Naive thymus-derived CD8-positive, alpha-beta T cell (primary cell): ENCODE measurements at places on chromosomes 3 and 15.

GRCh38 chr15:100335335-100335999, 6.3 kb downstream of the ADAMTS17 start:
- DNase-seq, result no peak

GRCh38 chr15:64803526-64803925, 21.9 kb downstream of the PIF1 start:
- no peak for DNase-seq

GRCh38 chr15:89531796-89532537, 35.6 kb upstream of the RHCG start:
- DNase-seq, result no peak

DNA sequence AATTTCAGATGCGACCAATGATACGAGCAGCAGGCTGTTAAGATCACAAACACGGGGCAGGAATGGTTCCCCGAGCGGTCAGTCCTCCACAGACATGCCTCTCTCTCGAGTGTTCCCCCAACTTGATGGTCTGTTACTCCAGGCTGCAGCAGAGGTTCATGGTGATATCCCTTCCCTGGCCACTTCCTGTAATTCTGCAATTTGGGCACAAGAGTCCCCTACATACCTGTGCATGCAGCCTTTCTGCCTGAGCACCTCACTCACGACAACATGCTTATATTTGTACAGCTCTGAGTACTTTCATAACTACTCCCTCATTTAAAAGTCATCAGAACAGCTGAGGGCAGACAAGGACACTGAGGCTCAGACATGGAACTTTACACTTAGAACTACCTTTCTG, 408.1 kb upstream of the NR2F2 start:
- no peak for DNase-seq

DNA sequence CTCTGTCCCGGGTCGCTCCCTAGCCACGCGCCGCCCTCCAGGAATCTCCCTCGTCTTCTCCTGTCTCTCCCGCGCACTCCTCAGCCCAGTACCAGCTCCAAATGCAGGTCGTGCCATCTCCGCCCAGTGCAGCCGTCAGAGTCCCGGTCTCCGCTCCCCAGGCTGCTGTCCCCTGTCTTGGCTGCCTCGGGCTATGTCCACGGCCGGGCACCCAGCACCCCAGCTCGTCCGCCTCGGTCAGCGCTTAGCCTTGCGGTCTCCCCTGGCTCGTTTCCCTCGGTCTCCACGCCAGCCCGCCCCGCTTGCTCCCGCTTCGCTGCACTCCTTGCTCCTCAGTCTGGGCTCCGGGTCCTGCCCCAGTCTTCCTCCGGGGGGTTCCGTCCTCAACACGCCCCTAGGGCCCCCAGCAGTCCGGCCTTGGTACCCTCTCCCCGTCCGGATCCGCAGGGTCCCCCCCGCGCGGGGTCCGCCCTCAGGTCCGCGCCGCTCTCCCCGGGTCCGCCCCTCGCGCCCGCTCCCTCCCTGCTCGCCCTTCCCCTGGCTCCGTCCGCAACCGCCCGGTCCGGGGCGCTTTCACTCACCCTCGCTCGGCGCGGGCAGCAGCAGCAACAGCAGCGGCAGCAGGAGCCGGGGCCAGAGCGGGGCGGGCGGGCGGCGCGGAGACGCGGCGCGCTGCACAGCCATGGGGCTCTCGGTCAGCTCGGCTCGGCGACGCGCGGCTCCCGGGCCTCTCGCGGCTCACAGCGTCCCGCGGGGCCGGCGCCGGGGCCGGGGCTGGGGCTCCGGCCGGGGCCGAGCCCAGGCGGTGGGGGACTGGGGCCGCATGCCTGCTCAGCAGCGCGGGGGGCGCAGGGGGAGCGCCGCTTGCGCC, 462 bp downstream of the IGDCC3 start:
- DNase-seq, result no peak

- no peak for DNase-seq
Observed at GRCh38 chr15:47796830-47797229, 79.5 kb downstream of the SEMA6D start.

DNA sequence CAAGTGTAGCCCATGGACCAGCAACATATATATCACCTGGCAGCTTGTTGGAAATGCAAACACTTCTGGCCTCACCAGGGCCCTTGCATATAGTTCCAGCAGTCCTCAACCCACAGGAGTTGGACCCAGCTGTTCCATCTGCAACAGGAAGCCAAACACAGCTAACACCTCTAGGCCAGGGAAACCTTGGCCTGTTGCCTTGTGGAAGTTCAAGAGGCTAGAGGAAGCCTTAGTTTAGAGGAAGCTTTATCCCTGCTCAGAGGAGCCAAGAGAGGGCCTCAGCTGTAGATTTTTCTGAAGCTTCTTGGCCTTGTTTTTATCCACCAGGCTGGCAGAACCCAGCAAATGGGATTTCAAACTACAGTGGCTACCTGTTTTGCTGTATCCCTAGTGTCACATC, 11.4 kb downstream of the FHIT start:
- DNase-seq, result no peak

DNA sequence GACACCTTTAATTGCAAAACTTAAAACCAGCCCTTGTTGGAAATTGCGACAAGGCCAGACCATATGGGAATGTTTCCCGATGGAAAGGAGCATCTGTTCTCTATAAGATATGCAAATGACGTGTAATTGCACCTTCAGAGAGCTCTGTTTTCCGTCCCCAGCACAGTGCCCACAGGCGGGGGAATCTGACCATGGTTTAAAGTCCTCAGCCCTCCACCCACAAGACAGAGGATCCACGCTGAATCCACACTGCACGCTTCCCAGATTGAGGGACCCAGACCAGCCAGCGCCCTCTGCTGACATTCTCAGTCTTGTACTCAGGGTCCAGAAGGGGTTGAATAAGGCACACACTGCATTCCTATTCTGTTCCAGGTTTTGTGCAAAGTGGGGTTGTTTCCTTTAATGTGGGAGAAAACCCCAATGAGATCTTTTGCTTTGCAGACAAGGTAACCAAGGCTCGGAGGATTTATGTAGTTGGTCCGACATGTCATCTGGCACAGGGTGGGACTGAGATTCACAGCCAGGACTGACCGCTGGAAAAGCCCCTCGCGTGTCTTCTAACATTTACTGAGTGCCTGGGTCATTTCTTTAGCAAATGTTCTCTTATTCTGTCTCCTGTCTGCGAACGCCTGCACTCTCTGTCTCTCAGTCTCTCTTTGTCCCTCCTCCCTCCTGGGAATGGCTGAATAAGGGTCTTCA, 36.8 kb upstream of the KLHL25 start:
- no peak for DNase-seq

- no peak for DNase-seq
Observed at GRCh38 chr3:137110392-137110996, 152.7 kb downstream of the IL20RB start.

GRCh38 chr3:134060561-134061385, 31.0 kb upstream of the SLCO2A1 start:
- DNase-seq, result no peak

DNA sequence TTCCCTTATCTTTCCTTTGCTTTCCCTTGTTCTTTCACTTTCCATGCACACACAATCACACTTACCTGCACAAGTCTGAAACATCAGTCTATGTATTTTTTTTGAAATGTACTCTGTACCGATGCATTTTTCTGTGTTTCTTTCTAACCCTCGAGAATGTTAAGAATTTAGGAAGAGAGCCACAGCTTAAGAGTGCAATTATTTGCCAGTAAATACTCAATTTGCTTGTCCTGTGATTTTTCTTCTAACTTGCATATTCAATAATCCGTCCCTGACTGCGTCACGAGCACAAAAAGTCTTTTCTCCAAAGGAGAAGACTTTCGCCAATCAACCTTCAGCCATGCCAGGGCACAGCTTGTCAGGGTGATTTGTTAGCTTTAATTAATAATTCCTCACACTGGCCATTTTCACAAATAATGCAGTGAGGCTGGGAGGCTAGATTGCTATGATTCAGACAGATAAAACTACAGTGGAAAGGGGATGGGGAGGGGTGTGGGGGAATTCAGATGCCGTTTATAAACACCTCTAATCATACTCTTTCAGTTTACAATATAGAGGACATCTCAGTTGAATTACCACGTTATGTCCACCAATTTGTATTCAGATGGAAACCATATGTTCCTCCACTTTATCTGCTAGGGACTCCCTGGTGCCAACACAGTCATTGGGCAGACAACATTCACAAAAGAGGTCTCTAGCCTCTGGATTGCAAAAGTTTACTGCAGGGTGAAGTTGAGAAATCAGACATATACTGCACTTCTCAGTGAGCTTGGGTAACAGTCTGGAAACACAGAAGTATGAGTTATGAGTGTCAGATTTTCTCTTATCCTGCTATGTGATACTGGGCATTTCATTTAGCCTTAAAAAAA, 388.0 kb downstream of the ZBTB20 start:
- no peak for DNase-seq

DNA sequence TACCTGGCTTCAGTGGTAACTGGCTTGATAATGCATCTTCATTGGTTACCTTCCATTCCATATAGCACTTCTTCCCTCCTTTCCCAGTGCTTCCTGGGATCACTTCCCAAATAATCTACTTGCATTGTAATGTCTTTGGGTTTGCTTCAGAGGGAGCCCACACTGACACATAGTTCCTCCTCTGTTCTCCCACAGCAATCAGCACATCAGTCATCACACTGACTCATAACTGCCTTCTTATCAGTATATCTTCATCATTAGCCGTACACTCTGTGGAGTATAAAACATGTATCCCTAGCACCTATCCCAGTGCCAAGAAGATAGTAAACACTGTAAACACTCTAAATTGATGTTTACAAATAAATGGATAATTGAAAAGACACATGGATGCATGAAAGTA, 91.4 kb upstream of the SCN10A start:
- DNase-seq, result no peak

- DNase-seq, result no peak
Observed at GRCh38 chr3:155535098-155535497, 209.8 kb downstream of the PLCH1 start.

- DNase-seq, result no peak
Observed at GRCh38 chr15:51199541-51199940, 104.8 kb upstream of the TNFAIP8L3 start.

- DNase-seq, result no peak
Observed at GRCh38 chr3:155462672-155463071, 169.2 kb upstream of the STRIT1 start.
